Activated naive CD8-positive, alpha-beta T cell treated with anti-CD3 and anti-CD28 coated beads, Interleukin-2, amount 10 ng/mL, durations not matched to agents 7 days and 5 days (primary cell): ENCODE measurements at places on chromosomes 7 and 10. TPM values are rescaled to one million over a fixed set of nuclear protein-coding genes. Genes with fewer than 3 reads are reported as not detected.

Gene HYAL4
- total RNA-seq = not detected

DNA sequence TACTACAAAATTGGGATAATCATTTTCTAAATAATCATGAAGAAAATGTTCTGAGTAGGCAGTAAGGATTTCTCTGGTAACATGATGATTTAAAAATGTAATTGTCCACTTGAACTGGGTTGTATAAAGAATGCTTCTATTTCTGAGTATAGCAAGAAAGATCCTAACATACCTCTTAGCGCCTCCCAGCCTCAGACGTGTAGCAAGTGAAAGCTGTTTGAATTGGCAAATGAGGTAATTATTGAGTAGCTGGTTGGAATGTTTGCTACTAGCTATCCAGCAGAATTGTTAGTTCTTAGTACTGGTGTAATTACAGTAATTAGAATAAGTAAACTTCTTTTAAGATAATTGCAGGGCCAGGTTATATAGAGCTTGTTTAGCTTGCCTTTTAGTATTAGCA lies 47.9 kb downstream of the SEPTIN7 start:
- no peak for DNase-seq

Gene CPA5
- 8.7 TPM for total RNA-seq

GRCh38 chr7:155837126-155837479 lies 24.8 kb upstream of the SHH start:
- no peak for DNase-seq

GRCh38 chr7:18144166-18144565 lies 116.5 kb upstream of the PRPS1L1 start:
- no peak for DNase-seq

DNA sequence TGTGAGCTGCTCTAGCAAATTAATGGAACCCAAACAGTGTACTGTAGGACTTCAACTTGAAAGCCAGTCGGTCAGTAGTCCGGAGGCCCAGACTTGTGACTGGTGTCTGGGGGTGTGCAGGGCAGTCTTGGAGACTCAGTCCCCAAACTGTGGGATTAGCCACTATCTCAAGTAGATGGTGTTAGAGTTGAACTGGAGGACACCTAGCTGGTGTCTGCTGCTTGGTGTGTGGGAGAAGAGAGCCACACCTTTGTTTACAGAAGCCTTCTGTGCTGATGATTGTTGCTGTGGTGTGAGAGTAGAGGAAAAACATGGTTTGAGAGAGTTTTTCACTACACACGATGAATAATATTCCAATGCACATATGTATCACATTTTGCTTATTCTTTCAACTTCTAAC lies 47.4 kb downstream of the CUL2 start:
- no peak for DNase-seq

DNA sequence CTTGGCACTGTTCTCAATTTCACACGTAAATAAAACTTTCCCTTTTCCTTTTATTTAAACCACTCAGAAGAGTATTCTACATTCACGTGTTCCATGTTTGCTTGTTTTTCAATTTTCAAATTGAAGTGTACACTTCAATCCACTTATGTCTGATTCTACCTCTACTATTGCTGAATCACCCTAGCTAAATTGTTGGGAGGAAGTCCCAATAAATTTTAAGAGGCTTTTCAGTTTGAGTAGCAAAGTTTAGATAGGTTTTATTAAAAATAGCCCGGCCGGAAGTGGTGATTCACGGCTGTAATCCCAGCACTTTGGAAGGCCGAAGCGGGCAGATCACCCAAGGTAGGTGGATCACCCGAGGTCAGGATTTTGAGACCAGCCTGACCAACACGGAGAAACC lies 1414.7 kb upstream of the CELF2 start:
- DNase-seq = no peak

Gene DMBT1
- not detected for total RNA-seq

GRCh38 chr7:25028370-25029021 lies 48.5 kb upstream of the OSBPL3 start:
- no peak for DNase-seq
